NCI-H526 (cell line): ENCODE measurements at places on chromosomes 12 and 14.

DNA sequence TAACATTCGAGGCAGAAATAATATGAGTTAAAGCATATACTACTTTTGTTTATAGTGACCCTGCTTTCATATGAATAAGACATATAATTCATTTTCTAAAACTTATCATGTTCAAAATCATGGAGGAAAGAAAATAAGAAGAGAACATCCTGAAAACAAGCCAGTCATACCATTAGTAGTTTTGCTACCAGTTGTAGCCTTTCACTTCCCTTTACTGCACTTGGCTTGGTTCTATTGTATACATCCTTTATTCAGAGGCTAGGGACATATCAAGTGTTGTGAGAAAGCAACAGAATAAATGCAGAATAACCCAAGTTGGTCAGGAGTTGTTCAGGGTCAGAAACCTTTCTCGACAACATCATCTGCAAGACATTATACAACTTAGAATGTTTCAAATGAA lies 598.7 kb downstream of the SOX5 start:
- DNase-seq, result no peak

GRCh38 chr12:73330584-73331351 lies 1058.6 kb downstream of the TRHDE start:
- no peak for DNase-seq

- no peak for DNase-seq
These were observed 43.1 kb upstream of the DLK1 start for GRCh38 chr14:100683578-100683977.

GRCh38 chr12:130137040-130138018 lies 24.9 kb upstream of the FZD10 start:
- DNase-seq, result peak; percentile 46

GRCh38 chr12:116062698-116063097 lies 214.8 kb downstream of the MED13L start:
- no peak for DNase-seq

DNA sequence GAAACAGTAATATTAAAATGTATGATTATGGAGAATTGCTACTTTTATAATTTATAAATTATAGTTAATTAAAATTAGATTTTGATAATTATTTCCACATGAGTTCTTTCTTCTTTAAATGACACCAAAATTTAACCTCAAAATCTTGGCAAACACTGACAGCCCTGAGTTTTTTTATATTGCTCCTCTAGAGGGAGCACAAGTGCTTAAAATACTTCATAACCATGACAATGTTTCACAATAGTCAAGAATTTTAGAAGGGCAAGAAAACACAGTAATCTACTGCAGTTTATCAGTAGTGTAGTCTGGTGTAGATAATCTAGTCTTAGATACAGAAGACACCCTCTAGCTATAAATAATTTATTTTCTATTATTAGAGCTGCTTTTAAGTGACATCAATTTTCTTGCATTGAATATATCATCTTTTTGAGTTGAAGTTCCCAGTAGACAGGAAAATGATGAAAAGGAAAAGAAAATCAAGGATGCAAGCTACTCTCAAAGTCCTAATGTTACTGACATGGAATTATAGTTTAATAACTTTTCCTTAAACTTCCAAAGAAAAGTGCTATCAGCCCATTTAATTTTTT lies 14.3 kb upstream of the PTGER2 start:
- DNase-seq, result peak; percentile 36

DNA sequence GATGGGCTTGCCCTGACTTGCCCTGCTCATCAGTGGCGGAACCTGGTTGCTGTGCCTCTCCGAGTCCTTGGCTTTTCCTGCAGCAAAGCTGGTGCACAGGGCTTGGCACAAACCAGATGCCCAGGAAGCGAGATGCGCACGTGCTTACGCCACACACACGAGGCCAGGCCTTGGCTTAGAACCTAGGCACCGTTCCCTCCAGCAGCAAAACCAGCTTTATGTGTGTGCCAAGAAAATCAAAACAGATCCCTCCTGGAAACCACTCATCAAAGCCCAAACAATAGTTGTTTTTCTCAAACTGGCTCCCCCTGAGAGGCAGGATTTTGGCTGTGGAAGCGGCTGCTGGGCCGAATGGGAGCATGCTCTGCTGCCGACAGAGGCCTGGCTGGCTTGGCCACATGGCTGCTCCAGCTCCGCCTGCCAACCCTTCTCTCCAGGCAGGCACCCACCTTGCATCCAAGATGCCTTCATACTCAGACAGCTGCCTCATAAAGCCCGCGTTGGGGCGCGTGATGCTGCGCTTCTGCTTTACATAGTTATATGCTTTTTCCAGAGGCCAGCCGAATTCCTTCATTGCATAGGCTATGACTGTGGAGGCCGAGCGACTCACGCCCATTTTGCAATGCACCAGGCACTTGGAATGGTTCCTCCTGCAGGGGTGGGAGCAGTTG lies 58.7 kb downstream of the SSH1 start:
- no peak for DNase-seq

GRCh38 chr12:50297996-50298395 lies 14.7 kb upstream of the LIMA1 start:
- no peak for DNase-seq

DNA sequence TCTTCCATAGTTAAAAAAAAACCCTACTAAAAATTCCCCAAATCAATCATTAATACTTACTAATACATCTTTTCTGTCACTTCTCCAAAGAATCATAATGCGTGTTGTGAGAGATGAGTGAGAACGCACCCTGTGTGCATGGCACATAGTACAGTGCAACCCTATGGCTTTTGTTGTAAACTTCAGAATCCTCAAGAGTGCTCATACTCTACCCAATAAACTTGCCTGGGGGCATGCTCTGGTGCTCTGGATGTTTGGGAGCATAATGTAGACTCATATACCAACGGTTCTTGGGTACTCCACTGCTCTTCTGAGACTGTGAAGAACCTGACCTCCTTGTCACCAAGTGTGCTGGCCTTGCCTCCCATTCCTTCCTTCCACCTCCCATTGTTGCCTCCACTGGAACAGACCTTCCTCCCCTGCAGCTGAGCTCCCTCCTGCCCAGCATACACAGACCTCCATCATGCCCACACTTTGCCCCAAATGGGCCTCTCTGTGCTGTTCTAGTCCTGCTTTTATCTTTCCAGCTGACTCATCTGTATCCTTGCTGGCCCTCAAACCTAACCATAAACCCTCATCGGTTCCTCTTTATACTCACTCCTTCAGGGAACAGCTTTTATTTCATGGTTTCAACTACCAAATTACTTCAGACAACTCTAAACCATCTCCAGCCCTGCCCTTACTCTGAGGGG lies 8.9 kb downstream of the DCP1B start:
- no peak for DNase-seq
